ENCODE measurements at places on chromosomes 2 and 18.

DNA sequence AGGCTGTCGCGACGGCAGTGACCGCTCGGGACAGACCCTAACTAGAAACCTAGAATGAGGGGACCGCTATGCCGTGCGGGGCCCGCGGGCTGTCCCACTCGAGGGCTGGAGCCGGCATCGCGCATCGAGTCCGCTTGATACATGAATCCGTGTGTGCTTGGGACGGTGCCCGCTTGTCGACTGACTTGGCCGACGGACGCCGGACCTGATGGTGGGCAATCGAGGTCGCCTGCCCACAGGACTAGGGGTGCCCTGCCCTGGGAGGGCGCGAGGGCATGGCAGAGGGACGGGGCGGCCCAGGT, 749 bp upstream of the PTMA start:
- DNase-seq: no peak

- DNase-seq: no peak
These were observed 7.9 kb upstream of the CFAP36 start for GRCh38 chr2:55511508-55512124.

GRCh38 chr2:26685341-26685740, 7.2 kb upstream of the KCNK3 start:
- no peak for DNase-seq

GRCh38 chr2:27264753-27265535, 2.1 kb upstream of the SLC30A3 start:
- peak; percentile 58 for DNase-seq

GRCh38 chr18:56509656-56510055, 128.7 kb downstream of the TXNL1 start:
- DNase-seq: no peak

- DNase-seq: peak; percentile 24
These were observed 42.9 kb upstream of the MYO1B start for GRCh38 chr2:191202209-191202721.

GRCh38 chr2:10283106-10284062, 19.3 kb upstream of the HPCAL1 start:
- DNase-seq: no peak

GRCh38 chr2:65358678-65359400, 73.6 kb downstream of the SPRED2 start:
- no peak for DNase-seq

- DNase-seq: no peak
These were observed 6.2 kb upstream of the ARMC9 start for GRCh38 chr2:231191896-231192872.

DNA sequence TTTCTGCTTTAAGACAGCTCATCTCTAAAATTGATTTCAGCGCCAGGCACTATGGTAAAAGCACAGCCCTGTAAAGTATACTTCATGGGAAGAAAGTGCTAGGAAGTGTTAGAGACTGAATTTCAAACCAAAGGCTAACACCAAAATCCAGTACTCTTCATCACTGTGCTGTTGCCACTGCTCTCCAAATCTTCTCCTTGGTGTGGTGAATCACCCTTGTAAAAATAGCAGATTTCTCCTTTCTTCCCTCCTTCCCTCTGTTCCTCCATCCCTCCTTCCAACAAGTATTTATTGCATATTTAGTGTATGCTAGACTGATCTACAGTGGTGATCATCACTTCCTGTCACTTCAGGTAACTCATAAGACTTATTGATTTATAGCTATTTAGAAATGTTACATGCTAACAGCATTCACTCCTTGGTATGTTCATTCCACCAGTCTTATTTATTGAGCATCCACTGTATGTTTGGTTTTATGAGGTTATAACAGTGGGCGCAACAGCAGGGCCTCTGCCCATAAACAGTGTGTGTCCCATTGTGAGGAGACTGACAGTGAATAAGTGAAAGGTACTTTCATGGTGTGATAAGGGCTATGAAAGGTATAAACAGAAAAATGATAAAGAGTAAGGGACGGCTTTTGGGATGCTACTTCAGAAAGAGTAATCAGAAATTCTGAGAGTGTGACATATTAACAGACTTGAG, 20.0 kb downstream of the KDM3A start:
- no peak for DNase-seq

- no peak for DNase-seq
These were observed 255.3 kb downstream of the BCL11A start for GRCh38 chr2:60298006-60298696.

GRCh38 chr18:50629148-50629631, 69.3 kb downstream of the MAPK4 start:
- DNase-seq: no peak

DNA sequence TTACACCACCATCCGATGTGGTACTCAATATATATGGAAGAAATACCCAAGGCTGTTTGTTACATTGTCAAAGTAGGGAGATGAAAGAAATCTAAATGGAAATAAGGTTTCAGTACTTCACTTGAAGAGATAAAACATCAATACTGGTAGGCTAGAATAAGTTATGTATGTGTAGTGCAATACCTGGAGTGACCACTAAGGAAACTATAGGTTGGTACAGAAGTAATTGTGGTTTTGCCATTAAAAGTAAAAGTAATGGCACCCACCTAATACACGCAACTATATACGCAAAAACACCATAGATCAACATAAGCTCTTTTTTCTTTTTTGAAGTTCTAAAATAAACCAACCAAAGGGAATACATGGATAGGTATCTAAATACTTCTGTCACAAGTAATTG, 143.2 kb upstream of the KYNU start:
- no peak for DNase-seq
